ENCODE measurements at places on chromosomes 6 and 20.

- peak; percentile 50 for DNase-seq
Observed at GRCh38 chr20:44780226-44780625, 30.1 kb downstream of the RIMS4 start.

DNA sequence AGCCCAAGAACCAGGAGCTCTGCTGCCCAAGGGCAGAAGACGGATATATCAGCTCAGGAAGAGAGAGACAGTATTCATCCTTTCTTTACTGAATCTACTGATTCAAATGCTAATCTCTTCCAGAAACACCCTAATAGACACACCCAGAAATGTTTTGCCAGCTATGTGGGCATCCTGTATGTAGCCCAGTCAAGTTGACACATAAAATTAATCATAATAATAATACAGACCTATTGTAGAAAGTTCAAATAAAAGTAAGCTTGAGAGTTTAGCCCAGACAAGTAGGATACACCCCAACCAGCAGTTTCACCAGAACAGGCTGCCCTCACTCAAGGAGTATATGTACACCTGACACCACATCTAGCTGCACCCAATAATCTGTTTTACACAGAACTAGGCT, 73.9 kb upstream of the VGLL2 start:
- DNase-seq: no peak

DNA sequence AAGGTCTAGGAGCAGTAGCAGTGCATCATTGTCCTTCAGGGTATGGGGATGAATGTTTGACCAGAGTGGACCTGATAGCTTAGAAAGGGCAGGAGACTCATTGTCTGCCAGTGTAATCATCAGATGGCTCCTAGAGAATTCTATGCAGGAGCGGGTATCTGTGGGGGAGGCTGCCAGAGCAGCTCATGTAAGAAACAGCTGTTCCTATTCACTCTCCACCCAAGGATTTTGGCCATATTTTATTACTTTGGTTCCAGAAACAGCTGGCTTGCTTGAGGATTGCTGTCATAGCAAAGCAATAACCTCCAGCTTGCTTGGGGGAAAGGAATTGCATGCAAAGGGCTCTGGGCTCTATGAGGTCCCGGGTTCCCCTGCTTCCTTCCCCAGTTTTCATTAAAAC, 44.1 kb downstream of the RALY start:
- no peak for DNase-seq

- DNase-seq: no peak
Observed at GRCh38 chr6:127243501-127243900, 23.2 kb upstream of the RNF146 start.

GRCh38 chr20:6418732-6419131, 295.9 kb upstream of the FERMT1 start:
- no peak for DNase-seq

GRCh38 chr6:33248643-33248931, 23.1 kb downstream of the VPS52 start:
- no peak for DNase-seq

DNA sequence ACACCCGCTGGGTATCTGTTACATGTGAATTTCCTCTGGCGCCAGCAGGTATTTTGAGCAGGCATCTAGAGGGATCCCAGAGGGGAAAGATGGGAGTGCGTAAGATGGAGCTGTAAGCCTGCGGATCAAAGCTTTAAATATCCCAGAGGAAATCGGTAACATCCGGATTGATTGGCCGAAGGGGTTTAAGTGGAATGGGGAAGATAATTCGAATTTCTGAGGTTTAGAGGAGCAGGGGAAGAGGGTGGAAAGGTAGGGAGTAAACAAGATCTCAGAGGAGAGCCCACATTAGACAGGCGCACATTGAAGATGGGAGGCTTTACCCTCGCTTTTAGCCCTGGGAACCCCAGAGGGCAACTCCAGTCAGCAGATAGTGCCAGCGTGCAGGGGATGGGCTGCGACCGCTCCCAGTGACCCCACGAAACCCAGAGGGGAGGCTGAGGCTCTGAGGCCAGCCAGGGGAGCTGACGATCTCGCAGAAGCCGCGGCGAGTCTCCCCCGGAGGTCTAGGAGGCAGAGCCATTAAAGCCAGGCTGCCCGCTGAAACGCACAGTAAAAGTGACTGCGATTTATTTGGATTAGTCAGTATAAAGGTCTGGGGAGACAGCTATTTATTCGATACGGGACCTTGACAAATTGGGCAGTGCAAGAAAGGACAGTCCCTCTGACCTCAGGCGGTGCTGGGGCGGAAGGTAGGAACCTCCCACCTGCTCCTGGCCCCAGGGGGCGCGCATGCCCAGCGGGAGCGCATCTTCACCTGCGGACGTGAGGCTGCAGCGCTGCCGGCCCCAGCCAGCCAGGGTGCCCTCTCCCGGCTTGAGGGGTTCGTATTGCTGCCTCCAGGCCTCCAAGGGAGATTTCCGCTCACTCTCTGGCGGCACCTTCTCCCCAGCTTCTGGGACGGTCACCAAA, 34.3 kb upstream of the TCF21 start:
- DNase-seq: no peak

- DNase-seq: peak; percentile 21
Observed at GRCh38 chr6:82875573-82876185, 190.0 kb downstream of the UBE3D start.

DNA sequence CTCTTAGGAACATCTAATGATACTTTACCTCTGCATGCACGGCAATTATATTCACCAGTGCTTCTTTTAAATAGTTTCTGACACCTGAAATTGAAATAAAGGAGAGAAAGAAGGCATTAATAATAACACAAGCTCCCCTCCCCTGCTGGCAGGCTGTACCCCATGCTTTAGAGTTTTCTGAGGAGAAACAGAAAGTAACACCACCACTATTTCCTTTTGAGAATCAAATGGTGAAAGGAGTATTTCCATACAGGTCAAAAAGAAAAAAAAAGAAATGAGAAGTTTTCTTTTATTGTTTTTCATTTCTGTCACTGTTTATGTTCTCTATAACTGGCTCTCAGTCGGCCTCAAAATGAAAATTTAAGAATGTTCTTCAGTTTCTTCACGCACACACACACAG, 108.1 kb downstream of the IRF4 start:
- DNase-seq: no peak

DNA sequence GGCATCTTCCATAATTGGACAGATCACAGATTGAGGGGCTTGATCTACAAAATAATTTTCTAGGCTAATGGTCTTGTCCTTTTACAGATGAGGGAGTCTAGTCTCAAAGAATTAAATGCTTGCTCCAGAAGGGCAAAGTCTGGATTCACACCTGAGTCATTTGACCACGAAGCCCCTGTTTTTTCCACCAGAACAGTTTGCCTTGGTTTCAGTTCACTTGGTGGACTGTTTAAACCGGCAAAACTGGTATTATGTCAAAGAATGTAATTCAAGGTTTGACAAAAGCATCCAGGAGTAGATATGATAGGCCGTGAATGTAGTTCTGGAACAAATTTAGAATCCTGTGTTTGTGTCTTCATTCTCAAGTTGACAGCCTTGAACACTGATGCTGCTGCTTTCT, 3.3 kb downstream of the MYO6 start:
- DNase-seq: no peak

DNA sequence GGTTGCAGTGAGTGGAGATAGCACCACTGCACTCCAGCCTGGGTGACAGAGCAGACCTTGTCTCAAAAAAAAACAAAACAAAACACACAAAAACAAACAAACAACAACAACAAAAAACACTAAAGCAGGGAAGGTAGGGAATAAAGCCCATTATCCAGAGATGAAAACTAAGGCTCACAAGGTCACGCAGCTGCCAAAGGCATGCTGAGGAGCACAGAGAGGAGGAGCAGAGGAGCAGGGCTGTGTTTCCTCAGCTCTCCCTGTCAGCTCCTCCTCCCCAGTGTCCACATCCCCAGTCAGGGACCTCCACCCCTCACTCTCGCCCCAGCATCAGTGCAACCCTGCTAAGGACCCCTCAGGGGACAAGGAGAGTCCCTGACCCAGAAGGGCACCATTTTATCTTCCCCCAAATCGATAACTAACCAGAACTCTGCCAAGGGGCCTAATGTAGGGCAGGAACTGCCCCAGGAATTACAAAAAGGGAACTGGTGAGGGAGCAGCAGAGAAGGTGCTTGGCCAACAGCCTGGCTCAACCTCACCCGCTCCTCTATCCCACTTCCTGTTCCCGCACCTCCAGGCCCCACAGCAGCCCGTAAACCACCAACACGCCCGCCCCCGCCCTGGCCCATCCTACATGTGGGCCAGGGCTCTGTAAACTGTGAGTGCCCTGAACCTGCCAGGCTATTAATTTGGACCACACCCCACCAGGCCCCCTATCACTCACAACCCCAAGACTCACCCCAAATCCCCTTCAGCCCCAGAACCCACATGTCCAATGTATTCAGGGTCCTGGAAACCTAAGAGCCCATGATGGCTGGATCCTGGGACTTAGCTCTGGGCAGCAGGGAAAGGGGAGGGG, 9.0 kb downstream of the TEAD3 start:
- no peak for DNase-seq

- no peak for DNase-seq
Observed at GRCh38 chr6:50924758-50925157, 106.1 kb downstream of the TFAP2B start.

DNA sequence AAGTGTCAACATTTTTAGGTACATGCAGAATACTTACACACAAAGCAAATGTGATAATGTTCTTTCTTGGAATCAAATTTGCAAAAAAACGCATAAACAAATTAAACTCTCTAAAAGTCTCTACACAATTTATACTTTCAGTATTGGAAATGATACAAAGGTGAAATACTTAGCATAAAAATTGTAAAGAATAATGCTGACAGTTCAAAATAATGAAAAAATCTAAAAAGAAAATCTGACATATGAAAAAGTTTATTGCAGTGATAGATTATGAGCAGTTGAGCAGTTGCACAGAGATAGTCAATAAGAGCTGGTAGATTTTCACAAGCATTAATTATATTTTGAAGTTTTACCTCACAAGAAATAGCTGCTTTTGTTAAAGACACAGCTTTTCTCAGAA, 1176.4 kb upstream of the EYS start:
- DNase-seq: no peak

- DNase-seq: no peak
Observed at GRCh38 chr20:37492096-37492625, 28.9 kb upstream of the NNAT start.
